Stimulated activated CD8-positive, alpha-beta memory T cell treated with anti-CD3 and anti-CD28 coated beads, Interleukin-12 subunit alpha, Interleukin-12 subunit beta, amount 100 ng/mL, for 1 hour (primary cell): ENCODE measurements at places on chromosomes 5 and 9.

DNA sequence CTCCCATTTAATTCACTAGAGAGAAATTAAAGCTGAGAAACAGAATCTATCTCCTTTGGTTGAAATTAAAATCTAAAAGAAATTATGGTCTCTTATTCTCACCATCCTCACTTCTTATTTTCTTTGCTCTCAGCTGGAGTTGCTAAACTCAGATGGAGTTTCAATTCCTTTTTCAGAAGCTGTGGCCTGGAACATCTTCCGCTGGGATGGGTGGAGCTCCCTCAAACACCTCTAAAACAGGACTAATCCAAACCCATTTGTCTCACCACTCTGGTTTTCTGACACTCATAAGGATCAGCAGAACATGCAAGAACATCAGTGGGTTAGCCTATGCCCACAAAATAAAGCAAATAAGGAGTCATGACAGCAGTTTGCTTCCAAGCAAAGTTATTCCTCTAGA, 39.6 kb upstream of the CEP78 start:
- no peak for DNase-seq

DNA sequence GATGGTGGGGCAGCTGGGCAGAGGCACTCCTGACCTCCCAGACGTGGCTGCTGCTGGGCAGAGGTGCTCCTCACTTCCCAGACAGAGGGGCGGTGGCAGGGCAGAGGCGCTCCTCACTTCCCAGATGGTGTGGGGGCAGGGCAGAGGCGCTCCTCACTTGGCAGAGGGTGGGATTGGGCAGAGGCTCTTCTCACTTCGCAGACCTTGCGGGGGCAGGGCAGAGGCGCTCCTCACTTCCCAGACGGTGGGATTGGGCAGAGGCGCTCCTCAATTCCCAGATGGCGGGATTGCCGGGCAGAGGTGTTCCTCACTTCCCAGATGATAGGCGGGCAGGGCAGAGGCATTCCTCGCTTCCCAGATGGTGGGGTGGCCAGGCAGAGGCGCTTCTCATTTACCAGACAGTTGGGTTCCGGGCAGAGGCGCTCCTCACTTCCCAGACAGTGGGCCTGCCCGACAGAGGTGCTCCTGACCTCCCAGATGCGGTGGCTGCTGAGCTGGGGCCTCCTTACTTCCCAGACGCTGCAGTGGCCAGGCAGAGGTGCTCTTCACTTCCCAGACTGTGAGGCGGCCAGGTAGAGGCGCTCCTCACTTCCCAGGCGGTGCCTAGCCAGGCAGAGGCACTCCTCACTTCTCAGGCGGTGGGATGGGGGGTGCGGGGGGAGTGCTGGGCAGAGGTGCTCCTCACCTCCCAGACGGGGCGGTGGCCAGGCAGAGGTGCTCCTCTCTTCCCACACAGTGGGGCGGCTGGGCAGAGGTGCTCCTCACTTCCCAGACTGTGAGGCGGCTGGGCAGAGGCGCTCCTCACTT, 25.3 kb upstream of the SPATA31E1 start:
- DNase-seq: no peak

DNA sequence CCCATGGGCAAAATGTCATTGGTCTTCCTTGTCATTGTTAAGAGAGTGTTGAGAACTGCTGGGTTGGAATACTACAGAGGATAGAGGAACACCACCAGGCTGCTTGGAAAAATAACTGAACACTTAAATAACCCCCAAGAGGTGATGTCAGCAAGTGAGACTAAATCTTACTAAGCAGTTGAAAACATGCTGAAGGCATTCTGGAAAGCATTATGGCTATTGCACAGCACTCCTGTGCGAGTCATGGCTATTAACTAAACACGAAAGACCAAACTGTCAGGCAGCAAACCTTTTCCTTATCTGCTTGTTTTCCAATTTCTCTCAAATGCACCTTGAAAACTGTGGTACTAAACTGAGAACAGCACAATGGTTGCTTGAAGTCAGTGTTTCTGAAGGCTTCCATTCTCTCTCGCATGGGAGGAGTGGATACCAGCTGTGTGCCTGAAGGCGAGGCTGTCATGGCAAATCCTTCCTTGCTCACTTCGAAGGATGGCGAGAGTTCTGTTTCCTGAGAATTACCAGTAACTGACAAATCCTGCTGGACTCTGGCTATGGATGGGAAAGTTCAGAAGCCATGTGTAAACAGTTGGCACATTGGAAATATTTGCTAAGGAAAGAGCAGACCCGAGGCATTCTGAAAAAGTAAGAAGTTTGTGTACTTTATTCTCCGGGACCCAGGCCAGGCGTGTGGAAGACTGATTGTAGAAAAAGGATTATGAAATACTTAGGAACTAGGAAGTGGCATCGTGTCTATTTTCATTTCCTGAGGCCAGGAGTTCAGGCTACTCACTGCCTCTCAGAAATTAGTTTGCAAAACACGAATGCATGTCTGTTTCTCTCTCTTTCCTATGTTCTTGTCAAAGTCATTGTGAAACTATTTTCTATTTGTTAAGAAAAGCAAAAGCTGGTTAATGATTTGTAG, 182.1 kb downstream of the DMRT2 start:
- no peak for DNase-seq

- no peak for DNase-seq
Measured at GRCh38 chr5:142918959-142919635, 148.9 kb downstream of the ARHGAP26 start.

DNA sequence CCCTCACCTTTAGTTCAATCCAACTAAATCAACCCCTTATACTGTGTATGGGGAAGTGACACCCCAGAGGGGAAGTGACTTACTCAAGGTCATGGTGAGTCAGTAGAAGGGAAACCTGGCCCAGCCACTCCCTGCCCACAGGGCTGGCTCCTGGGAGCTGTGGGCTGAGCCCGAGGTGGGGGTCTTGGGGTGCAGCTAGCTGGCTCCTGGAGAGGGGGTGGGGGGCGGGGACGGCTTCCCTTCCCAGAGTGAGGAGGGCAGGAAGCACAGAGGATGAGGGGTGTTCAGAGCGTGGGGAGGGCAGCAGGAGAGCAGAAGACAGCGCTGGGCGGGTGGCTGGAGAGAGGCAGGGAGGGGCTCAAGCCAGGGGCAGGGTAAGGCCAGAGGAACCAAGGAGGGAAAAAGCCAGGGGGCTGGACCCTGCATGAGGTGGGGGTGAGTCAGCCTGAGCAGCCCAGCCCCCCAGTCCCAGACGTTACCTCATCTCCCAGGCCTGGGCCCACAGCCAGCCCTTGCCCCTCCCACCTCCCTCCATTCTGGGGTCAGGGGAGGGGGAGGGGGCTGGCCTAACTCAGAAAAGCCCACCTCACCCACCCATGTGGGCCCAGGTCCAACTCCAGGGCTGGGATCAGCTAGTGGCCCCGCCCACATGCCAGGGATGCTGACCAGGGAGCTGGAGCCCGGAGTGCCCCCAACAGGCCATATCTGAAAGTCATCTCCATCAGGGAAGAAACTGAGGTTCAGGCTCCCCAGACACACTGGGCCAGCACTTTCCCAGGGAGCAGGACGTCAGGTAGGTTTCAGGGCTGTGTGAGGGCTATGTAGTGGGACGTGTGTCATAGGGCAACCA, 2.8 kb downstream of the PDLIM7 start:
- no peak for DNase-seq

- DNase-seq: no peak
Measured at GRCh38 chr5:20348321-20348720, 360.3 kb upstream of the CDH18 start.

DNA sequence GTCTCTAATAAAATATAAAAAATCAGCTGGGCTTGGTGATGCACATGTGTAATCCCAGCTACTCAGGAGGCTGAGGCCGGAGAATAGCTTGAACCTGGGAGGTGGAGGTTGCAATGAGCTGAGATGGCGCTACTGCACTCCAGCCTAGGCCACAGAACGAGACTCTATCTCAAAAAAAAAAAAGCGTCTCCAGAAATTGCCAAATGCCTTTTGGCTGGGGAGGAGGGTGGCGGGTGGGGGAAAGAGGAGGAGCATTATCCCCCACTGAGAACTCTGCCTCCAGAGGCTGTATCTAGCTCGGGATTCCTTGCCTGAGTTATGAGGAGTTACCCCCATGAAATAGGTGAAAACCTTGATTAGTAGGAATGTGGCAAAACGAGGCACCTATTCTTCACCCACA, 4.8 kb downstream of the ROPN1L start:
- no peak for DNase-seq

GRCh38 chr9:121528642-121529041, 29.0 kb upstream of the GGTA1 start:
- no peak for DNase-seq

- peak; percentile 12 for DNase-seq
Measured at GRCh38 chr9:85425153-85425611, 316.6 kb downstream of the AGTPBP1 start.

DNA sequence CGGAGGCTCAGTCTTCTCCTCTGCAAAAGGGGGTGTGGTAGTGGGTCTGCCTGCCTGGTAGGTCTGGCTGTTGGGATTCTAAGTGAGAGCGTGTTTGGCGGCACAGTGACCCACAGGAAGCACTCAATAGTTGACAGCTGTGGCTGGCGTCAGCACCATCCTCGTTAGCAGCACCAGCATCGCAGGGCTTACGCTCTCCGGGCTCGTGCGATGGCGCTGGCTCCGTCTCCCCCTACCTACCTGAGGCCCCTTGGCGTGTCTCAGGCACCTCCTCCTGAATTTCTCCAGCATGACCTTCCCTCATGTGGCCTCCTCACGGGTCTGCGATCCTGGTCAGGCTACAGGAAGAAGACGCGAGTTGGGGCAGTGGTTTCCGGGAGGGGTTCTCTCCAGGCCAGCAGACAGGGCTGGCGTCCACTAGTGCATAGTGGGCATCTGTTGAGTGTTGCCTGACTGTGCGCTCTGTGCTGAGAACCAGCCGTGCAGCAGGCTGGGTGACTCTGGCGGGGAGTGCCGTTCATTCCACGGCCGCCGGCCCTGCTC, 66.9 kb downstream of the HMCN2 start:
- DNase-seq: no peak

DNA sequence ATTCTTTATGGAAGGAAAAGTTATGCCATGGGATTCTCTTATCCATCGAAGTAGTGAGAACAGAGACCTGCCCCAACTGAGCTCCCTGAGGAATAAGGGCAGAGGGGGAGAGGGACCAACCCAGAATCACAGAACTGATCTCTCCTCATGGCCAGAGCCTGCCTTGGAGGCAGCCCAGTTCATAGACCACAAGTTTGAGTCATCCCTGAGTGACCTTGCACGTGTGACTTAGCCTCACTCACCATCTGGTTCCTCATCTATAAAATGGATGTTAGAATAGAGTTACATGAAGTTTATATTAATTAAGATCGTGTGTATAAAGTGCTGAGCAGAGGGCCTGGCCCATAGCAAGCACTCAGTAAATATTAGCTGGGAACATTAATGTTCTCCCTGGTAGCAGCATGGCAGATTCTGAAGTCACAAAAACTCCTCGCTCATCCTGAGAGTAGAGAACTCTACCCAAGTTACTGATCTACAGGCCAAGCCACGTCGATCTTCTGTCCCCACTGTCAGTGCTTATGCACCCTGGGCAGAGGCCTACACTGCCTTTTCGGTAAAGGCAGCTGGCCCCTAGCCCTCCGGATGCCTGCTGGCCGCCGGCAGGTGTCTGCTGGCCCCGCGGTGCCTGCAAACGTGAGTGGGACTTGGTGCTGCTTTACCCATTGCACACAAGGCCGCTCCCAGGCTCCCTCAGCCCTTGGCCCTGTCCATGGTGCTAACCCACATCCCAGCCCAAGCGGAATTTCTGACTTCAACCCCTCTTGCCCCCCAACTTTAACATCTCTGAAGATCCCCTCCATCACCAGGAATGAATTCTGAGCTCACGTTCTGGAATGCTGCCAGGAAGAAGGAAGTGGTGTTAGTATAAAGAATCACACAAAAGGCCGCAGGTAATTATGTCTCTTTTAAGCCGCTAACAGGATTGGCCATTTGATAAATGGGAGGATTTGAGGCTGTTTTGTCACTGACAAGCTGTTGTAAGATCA, 61.1 kb upstream of the ARAP3 start:
- no peak for DNase-seq

DNA sequence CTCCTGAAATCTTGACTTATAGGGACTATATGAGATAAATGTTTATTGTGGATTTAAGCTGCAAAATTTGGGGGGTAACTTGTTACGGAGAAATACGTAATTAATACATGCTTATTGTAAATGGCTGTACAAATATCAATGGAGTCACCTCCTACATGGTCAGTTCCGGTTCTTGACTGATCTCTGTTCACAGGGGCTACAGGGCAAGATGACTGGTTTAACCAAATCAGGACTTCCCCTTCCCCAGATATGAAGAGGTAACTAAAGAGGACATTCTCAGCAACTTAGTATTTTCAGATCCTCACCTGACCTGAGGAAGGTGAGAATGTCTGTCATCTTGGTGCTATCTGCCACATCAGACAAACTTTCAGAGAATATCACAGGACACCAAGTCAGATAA, 54.7 kb downstream of the PTCD2 start:
- no peak for DNase-seq

DNA sequence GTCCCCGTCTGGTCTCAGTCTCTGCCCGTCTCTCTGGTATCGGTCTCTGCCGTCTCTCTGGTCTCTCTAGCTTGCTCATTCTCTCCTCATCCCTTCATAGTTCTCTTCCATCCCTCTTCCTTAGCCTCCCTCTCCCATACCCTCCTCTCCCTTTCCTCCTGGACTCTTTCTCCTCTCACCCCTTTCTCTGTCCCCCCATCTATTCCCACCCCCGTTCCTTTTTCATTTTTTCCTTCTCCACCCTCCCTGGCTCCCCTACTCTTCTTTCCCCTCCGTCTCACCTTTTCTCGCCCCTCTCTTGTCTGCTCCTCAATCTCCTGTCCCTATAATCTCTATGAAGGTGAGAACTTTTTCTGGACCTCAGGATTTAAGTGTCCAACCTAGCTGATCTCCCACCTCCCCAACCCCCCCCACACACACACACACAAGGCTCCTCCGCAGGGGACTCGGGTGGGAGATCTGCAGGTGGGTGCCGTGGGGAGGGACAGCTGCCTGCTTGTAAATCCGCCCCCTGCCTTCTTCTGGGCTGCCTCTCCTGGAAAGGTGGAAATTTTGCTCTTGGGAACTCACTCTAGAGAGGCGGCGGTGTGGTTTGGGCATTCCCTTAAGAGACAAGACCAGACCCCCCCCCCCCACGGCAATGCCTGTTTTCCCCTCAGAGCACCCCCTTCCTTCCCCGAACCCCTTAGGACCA, 953 bp downstream of the UBE2QL1 start:
- no peak for DNase-seq

DNA sequence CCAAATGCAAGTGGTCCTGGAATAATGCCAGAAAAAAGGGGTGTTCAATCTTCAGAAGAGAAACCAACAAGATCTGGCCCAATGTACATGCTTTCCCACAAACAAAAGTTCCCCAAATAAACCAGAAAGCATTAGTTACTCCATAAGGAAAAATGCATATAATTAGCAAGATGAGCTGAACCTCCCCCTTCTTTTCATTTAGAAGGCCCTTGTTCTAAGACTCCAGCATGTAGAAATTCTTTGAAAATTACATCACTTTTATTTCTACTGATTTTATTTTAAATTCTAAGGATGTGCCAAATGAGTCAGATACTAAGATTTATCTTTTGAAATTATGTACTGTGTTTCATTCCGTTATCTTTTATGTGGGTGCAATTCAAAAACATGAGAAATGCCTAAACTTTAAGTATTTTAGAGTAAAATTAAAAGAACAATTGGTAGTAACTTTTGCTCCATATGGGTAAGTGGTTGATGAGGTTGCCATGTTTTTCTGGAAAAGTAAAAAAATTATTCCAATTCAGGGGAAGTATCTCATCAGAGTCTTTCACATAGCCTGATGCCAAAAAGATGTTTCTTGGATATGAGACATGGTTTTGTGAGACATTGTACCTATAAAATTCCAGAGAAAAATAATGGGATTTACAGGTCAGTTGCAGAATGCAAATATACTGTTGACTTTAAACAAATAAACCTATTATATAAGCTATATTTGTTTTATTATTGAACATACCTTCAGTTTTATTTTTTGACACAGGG, 106.5 kb upstream of the CCDC112 start:
- DNase-seq: no peak

- DNase-seq: no peak
Measured at GRCh38 chr5:114305402-114306207, 56.3 kb upstream of the KCNN2 start.
